ENCODE measurements at places on chromosomes 4 and X.

DNA sequence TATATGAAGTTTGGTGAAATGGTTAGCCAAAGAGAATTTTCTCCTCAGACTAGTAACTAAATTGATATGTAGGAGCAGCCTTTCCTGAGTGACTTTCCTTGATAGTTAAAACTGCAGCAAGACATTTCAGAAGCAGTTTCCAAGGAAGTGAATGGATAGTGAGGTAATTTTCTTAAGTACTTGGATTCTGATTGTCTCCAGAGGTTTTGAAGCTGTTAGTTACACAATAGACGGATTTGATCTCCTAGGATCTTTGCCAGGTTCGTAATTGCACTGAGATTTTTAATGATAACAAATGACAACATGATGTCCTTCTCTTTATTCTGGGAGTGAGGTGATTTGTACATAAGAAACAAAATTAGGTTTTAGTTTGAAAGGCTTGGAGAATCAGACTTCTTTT lies 29.2 kb downstream of the PRRG1 start:
- peak; percentile 25 for DNase-seq

DNA sequence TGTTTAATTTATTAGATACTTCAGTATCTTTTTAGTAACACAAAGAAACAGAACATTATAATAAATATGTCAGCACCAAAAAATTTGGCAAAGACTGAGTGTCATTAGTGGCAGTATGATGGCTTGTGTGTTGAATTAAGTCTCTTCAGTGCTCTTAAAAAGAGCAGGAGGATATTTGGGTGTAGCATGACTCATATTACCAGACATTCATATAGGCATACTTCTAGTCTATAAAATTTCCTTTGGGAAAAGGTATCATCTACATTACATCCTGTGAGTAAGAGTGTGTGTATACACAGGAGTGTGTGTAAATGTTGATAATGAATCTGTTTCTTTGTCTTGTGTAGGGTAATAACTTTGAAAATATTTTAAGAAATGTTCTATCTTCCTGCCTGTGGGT lies 135.7 kb downstream of the CNKSR2 start:
- no peak for DNase-seq

GRCh38 chrX:120456973-120457372 lies 12.1 kb downstream of the LAMP2 start:
- no peak for DNase-seq

- peak; percentile 57 for DNase-seq
Measured at GRCh38 chr4:87498446-87498900, 30.7 kb downstream of the SPARCL1 start.

- DNase-seq = no peak
Measured at GRCh38 chr4:141339966-141340365, 119.3 kb downstream of the ZNF330 start.

GRCh38 chr4:146088690-146089089 lies 86.8 kb upstream of the LSM6 start:
- no peak for DNase-seq

DNA sequence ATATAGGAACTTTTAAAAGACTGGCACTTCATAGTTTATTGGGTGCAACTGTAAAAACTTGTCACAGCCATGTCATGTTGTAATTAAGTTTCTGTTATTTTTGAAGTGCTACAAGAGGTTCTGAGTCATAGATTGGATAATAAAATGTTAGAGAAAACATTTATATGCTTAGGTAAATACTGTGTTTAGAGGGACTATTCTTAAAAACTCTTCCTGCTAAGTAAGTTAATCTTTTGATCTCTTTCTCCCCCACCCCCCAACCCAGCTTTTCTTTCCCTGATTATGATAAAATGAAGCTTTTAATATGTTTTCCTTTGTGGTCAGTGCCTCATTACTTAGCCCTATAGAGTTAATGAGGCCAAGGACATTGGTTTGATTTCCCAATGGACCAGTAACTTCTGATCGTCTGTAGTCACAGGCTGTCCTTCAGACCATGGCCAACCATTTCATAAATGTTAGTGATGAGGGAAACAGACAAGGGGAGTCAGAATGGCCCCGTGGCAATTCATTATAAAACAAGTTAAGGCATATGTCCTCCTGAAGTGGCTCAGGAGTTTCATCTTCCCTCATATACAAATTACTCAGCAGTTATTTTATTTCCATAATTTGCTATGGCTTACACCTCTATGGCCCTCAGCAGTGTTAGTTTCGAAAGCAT lies 3.9 kb upstream of the PDLIM5 start:
- no peak for DNase-seq

DNA sequence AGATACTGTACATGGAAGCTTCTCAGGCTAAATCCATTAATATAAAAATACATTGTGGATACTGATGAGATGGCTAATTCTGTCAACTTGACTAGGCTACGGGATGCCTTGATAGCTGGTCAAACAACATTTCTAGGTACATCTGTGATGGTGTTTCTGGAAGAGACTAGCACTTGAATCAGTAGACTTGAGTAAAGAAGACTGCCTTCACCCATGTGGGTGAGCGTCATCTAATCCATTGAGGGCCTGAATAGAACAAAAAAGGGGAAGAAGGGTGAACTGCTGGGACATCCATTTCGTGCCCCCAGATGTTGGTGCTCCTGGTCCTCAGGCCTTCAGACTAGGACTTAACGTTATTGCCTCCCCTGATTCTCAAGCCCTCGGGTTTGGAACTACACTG lies 3.7 kb upstream of the SRP72 start:
- no peak for DNase-seq

DNA sequence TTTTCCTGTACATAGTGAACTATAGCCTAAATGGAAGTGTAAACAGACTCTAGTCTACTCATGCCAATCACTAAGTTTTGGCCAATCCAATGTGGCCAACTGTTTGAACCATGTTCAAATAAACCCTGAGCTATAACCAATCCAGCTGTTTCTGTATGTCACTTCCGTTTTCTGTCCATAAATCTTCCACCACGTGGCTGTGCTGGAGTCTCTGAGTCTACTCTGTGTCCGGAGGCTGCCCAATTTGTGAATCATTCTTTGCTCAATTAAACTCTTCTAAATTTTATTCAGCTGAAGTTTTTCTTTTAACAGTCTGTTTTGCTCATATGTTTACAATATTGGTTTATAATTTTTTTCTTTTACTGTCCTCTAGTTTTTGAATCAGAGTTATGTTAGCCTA lies 112.3 kb upstream of the BANK1 start:
- DNase-seq = no peak

DNA sequence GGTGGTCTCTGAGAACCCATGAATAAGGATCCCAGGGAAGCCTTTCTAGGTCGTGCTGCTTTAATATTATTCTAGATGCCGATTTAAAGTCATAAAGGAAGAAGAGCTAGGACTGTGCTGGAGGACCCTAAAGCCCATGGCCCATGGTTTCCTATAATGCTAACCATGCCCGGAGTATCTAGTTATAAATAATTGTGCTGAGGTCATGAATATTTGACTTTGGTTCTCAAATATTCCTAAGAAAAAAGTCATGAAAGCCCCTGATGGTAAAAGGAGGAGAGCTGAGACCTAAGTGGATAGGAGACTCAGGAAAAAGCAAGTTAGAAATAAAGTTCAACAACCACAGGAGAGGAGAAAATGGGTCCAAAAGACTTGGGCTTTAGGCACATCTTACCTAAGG lies 132.0 kb downstream of the TBL1X start:
- DNase-seq = no peak
